GM12892 (cell line): ENCODE measurements at places on chromosomes 13 and 19.
A peak's percentile ranks its signal among the peaks of the same experiment; 100 is the strongest.

- DNase-seq, result no peak
Observed at GRCh38 chr13:84844473-84844872, 954.7 kb downstream of the SLITRK6 start.

DNA sequence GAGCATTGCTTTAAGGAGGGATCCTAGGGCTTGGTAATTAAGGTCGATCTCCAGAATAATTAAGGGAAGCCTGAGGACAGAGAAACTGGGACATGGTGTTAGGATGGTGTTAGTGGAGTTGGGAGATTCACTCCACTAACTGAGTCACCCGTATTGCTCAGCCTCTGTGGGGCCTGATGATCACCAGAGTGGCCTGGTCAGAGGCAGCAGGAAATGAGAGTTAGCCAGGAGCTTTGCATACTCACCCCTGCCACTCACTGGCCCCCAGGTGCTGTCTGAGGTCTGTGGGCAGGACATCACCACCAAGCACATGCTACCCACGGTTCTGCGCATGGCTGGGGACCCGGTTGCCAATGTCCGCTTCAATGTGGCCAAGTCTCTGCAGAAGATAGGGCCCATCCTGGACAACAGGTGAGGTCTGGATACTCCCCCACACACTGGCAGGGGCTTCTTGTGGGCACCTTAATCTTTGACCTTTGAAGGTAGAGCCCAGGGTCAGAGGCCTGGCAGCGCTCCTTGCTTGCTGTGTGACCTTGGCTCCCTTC is 32.1 kb downstream of the PPP2R1A start:
- DNase-seq, result no peak

GRCh38 chr13:81721400-81721799 is 1380.5 kb upstream of the SPRY2 start:
- no peak for DNase-seq

DNA sequence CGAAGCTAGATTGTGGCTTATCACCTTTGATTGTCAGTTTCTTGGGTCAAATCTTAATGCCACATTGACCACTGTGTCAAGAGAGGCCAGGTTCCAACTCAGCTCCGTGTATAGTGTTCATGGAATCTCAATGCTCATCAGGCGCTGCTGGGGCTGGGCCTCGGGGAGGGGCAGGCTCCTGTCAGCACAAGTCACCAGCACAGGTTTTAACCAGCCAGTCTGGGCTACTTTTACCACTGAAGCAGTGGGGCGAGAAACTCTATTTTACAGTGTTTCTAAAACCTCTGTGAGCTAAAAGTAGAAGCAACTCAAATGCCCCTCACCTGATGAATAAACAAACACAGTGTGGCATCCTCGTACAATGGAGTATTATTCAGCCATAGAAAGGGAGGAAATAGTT is 118.7 kb upstream of the GJB6 start:
- DNase-seq, result no peak

GRCh38 chr13:52846567-52847321 is 1.7 kb downstream of the PCDH8 start:
- no peak for DNase-seq

DNA sequence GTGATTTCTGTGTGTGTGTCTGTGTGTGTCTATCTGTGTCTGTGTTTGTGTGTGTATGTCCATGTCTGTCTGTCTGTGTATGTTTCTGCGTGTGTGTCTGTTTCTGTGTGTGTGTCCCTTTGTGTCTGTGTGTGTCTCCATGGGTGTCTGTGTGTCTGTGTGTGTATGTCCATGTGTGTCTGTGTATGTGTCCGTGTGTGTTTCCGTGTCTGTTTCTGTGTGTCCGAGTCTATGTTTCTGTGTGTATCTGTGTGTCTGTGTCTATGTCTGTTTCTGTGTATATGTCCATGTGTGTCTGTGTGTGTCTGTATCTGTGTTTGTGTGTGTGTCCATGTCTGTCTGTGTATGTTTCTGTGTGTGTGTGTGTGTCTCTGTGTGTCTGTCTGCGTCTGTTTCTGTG is 276.3 kb upstream of the SOX1 start:
- DNase-seq, result no peak

GRCh38 chr13:102772042-102772425 is 1.6 kb downstream of the TEX30 start:
- DNase-seq, result no peak

DNA sequence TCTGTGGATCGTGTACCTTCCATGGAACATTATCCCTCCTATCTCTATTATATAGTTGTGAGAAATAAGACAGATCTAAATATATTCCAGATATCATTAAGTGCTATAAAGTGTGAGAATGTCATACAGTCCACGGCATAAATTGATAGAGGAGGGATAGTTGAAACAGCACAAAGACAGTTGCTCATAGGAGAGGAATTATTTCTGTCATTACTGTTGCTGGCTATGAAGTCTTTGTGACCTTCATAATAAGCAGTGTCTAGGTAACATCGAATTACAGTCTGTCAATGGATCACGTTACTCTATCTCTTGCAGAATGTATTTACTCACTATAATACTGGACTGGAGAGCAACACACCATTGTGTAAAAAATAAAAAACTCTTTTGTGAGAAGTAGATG is 671.5 kb upstream of the PCDH20 start:
- no peak for DNase-seq

DNA sequence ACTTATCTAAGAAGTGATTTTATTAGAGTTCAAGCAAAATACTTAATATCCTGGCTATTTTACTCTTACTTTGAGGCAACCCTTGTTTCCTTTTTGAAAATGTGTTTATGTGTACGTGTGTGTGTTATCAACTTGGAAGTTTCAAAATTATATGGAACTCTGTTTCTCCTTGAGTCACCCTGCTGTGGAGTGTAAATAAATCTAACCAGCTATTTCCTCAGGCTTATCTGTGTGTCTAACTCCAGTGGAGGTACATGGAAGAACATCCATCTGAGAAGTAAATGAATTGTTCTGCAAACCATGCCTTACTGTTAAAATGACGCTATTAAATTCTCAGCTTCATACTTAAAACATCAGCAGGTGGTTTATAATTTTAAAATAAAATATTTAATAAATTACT is 583.4 kb upstream of the SLITRK5 start:
- no peak for DNase-seq

- no peak for DNase-seq
Observed at GRCh38 chr19:33688171-33688992, 66.6 kb downstream of the CHST8 start.

- DNase-seq, result no peak
Observed at GRCh38 chr19:9700229-9700981, 25.5 kb upstream of the ZNF562 start.

DNA sequence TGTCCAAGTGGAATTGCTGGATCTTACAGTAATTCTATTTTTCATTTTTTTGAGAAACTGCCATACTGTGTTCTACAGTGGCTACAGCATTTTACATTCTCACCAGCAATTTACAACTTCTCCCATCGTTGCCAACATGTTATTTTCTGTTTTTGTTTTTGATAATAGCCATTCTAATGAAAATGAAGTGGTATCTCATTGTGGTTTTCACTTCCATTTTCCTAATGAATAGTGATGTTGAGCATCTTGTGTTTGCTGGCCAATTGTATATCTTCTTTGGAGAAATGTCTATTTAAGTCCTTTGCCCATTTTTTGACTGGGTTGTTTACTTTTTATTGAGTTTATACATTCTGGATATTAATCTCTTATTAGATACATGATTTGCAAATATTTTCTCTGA is 38.6 kb downstream of the KCNRG start:
- DNase-seq, result no peak

GRCh38 chr19:4976401-4977298 is 7.7 kb downstream of the KDM4B start:
- no peak for DNase-seq

GRCh38 chr13:26628706-26629105 is 71.2 kb downstream of the WASF3 start:
- no peak for DNase-seq

GRCh38 chr19:36097036-36097435 is 13.9 kb upstream of the OVOL3 start:
- DNase-seq, result no peak

GRCh38 chr19:3665681-3666544 is 34.4 kb downstream of the PIP5K1C start:
- peak; percentile 93 for DNase-seq

DNA sequence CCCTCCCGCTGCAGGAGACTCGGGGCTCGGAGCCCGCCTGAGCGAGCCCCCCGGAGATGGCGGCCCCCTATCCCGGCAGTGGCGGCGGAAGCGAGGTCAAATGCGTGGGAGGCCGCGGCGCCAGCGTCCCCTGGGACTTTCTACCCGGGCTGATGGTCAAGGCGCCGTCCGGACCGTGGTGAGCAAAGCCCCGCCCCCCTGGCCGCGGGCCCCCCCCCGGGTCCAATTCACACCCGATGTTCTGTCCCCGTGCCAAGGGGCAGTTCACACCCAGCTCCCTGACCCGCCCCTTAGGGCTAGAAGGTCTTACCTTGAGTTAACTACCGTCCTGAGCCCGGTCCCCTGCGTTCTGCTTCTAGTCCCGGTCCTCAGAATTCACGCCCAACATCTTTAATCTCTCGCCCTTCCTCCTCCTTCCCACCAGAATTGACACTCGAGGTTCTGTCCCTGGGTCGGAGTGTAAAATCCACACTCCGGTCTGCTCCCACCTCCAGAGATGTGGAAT is 1.4 kb downstream of the NPAS1 start:
- DNase-seq, result no peak

- DNase-seq, result no peak
Observed at GRCh38 chr13:35884211-35884760, 246.9 kb downstream of the DCLK1 start.

DNA sequence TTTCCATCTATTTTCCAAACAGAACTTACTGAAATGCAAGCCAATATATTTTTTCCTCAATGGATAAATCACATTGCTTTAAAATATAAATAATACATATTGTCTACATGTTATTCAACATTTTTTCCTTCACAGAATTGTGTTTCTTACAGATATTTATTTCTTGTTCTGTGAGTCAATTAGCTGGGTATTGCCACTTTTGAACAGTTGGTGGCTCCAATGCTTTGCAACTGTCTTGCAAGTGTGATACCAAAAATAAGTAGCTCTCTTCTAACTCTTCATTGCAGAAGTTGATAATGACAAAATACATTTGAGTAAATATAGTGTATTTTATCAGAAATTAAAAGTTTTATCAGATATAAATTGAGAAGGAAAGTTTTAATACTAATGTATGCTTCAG is 17.1 kb upstream of the GPC5 start:
- no peak for DNase-seq

- no peak for DNase-seq
Observed at GRCh38 chr13:49348751-49349150, 95.1 kb downstream of the CAB39L start.

DNA sequence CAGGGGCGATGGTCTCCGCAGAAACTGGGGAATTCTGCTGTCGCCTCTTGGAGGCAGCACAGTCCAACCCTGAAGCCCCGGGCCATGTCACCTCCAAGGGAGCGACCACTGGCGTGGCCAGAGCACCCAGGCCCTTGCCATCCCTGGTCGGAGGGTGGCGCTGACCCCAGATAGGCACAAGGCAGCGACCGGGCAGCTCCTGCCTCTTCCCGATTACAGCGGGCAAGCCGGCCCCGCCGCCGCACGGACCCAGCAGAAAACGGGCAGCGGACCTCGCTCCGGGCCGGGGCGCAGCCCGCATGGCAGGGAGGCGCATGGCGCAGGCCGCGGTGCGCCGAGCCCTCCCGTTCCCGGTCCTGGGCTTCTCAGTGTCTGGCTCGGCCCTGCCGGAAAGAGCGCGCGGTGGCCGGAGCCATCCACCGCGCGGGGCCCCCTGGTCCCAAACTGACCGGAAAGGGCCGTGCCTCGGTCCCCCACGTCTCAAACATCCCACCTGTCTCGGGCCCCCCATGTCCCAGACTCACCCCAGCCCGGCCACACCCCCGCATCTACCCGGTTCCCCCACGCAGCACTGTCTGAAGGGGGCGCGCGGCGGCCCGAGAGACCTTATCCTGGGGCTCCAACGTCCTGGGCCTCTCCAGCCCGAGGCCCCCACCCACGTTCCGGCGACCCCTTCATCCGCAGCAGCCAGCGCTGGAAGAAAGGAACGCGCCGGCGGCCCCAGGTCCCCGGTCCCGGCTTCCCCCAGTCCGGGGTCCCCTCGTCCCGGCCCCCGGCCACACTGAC is 727 bp downstream of the CERS1 start:
- no peak for DNase-seq

DNA sequence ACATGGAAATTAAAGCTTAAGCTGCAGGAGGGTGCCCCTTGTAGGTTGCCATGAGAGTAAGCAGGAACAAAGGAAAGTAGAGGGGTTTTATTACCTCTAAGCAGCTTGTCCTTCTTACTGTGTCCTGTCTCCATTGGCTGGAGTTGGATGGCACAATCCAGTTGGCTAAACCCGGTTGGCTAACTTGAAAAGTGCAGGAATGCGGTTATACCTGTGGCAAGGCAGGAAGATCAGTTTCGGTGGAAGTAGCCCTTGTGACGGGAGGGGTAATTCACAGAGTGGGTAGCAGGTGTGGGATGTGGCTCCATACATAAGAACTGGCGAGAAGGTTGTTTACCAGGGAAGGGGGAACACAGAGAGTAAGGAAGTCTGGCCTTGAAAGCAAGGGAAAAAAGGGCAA is 3.2 kb downstream of the ZNF726 start:
- no peak for DNase-seq

DNA sequence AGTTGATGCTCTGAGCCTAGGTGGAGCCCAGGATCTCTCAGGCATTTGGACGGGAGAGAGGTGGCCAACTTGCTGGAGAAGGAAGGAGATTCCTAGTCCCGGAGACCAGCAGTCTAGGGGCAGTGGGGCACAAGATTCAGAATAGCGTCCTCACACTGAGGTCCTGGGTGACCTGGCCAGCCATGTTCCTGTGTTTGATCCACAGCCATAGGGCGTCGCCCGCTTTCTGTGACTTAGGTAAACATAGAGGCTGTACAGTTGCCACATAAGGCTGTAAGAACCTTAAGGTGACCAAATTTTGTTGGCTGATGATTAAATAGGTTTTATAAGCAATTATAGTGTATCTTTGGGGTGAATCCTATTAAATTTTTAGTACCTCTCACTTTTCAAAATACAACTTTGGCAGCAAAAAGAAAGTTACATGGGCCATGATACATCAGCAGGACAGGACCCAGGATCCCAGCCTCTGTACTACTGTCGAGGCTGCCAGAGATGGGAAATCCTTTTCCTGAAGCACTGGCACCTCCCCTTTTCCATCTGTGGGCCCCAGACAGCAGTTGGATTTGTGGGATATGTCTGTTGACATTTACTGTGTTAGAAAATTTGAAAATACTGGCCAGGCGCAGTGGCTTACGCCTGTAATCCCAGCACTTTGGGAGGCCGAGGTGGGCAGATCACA is 37.5 kb downstream of the TSSK6 start:
- DNase-seq, result no peak

DNA sequence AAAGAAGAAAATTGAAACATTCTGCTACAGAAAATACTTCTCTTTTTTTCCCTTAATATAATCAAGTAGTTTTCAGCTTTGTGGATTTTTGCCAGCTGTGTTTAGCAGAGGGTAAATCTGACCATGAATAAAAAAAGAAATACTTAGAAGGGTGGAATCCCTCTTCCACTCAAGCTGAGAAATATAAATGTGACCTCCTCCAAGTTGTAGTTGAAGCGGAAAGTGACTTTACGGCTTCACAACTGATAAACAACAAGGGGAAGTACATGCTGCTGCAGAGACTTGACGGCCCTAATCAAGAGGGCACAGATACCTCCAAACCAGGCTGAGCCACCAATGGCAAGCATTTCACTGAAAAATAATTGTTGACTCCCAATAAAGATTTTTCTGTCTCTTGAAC is 785.0 kb downstream of the SLITRK5 start:
- no peak for DNase-seq

- no peak for DNase-seq
Observed at GRCh38 chr13:89465366-89465765, 1794.2 kb downstream of the SLITRK5 start.
